Peyer's patch (tissue), 4 donors: ENCODE measurements at places on chromosomes 3 and 15.

GRCh38 chr3:154428286-154429206 is 1.4 kb downstream of the GPR149 start:
- no peak for DNase-seq
- H3K4me1 ChIP-seq: no peaks in the 10 kb centered on the region
- no peak overlapping the region for H3K4me3 ChIP-seq
- H3K27ac ChIP-seq: no peak overlapping the region

- H3K4me3 ChIP-seq: no peak overlapping the region
- no peak overlapping the region for H3K27ac ChIP-seq
- no peaks in the 10 kb centered on the region for H3K36me3 ChIP-seq
- no peak for DNase-seq
- peaks cover 3% of the 10 kb centered on the region for H3K27me3 ChIP-seq
Measured at GRCh38 chr3:158104431-158104921, 1.7 kb downstream of the SHOX2 start.

- H3K27ac ChIP-seq: no peak overlapping the region
- no peak overlapping the region for H3K4me3 ChIP-seq
- H3K27me3 ChIP-seq: no peaks in the 10 kb centered on the region
- no peak for DNase-seq
- H3K4me1 ChIP-seq: no peaks in the 10 kb centered on the region
- H3K36me3 ChIP-seq: no peaks in the 10 kb centered on the region
Measured at GRCh38 chr3:9226326-9226725, 23.1 kb downstream of the SRGAP3 start.

GRCh38 chr3:42052132-42052483 is 39.0 kb upstream of the TRAK1 start:
- no peaks in the 10 kb centered on the region for H3K36me3 ChIP-seq
- H3K4me1 ChIP-seq: peaks cover 13% of the 10 kb centered on the region
- H3K4me3 ChIP-seq: no peak overlapping the region
- H3K27me3 ChIP-seq: no peaks in the 10 kb centered on the region
- peak overlapping the region; percentile 76 for H3K27ac ChIP-seq

- no peak overlapping the region for H3K4me3 ChIP-seq
- no peaks in the 10 kb centered on the region for H3K36me3 ChIP-seq
- no peak for DNase-seq
- no peaks in the 10 kb centered on the region for H3K4me1 ChIP-seq
- no peaks in the 10 kb centered on the region for H3K27me3 ChIP-seq
- no peak overlapping the region for H3K27ac ChIP-seq
Measured at GRCh38 chr15:39100106-39100660, 480.7 kb upstream of the THBS1 start.
